ENCODE measurements at places on chromosomes 16 and 17.

DNA sequence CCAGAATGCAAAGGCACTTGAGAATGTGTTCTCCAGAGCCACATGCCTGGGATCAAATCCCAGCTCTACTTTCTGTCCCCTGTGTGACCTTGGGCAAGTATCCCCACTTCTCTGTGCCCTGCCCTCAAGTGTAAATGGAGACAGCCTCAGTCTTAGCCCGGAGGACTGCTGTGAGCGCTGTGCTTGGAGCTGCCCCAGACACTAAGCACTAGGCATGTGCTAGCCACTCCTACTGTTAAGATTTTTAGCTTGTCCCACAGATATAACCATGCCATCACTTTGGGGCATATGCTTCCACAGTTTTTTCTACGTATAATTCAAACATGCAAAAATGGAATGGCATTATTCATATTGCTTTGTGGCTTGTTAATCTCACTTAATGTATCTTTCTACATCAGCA lies 29.4 kb downstream of the TMEM11 start:
- no peak overlapping the region for H3K4me3 ChIP-seq
- no peaks in the 10 kb centered on the region for H3K36me3 ChIP-seq
- H3K27ac ChIP-seq, result no peak overlapping the region
- no peak for DNase-seq
- no peaks in the 10 kb centered on the region for H3K27me3 ChIP-seq

DNA sequence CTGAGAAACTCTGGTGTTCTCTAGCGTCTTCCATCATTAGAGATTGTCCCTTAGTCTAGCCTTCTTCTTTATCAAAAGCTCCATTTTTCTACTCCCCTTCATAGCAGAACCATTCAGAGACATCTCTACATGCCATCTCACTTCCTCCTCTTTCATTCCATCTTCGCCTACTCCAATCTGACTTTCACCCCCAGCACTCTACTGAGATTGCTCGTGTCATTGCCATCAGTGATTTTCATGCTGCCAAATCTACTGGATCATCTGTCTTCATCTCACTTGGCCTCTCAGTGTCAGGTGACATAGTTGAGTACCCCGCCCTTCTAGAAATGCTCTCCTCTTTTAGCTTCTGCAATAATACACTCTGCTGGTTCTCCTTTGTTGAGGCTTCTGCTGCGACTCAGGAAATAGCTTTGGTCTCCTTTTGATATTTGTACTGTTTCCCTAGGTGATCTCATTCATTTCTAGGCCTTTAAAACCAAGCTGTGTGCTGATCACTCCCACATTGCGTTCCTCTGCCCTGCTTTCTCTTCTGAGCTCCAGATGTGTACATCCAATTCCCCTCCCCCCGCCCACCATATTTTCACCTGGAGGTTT lies 119.1 kb downstream of the FTO start:
- H3K27ac ChIP-seq, result peak overlapping the region; percentile 11
- no peak overlapping the region for H3K4me3 ChIP-seq
- H3K4me1 ChIP-seq, result peaks cover 5% of the 10 kb centered on the region
- H3K27me3 ChIP-seq, result no peaks in the 10 kb centered on the region
- peak; percentile 46 for DNase-seq

GRCh38 chr16:12449374-12449773 lies 354.3 kb downstream of the CPPED1 start:
- no peaks in the 10 kb centered on the region for H3K36me3 ChIP-seq
- H3K27ac ChIP-seq, result no peak overlapping the region
- no peak overlapping the region for H3K4me3 ChIP-seq
- H3K4me1 ChIP-seq, result no peaks in the 10 kb centered on the region
- no peaks in the 10 kb centered on the region for H3K27me3 ChIP-seq

- H3K36me3 ChIP-seq, result no peaks in the 10 kb centered on the region
- no peak overlapping the region for H3K27ac ChIP-seq
- no peak overlapping the region for H3K4me3 ChIP-seq
- peaks cover 25% of the 10 kb centered on the region for H3K4me1 ChIP-seq
- DNase-seq, result peak; percentile 30
Measured at GRCh38 chr17:27535178-27535928, 79.1 kb downstream of the KSR1 start.

GRCh38 chr16:27305839-27306442 lies 7.8 kb upstream of the IL4R start:
- no peak overlapping the region for H3K27ac ChIP-seq
- H3K4me1 ChIP-seq, result peaks cover 22% of the 10 kb centered on the region
- H3K4me3 ChIP-seq, result no peak overlapping the region
- H3K36me3 ChIP-seq, result no peaks in the 10 kb centered on the region
